Stimulated activated CD8-positive, alpha-beta memory T cell treated with anti-CD3 and anti-CD28 coated beads, Interleukin-15, amount 100 ng/mL, for 48 hours (primary cell): ENCODE measurements at places on chromosomes 2 and 18.

- DNase-seq, result no peak
These were observed 3.7 kb upstream of the SPEG start for GRCh38 chr2:219430633-219431615.

DNA sequence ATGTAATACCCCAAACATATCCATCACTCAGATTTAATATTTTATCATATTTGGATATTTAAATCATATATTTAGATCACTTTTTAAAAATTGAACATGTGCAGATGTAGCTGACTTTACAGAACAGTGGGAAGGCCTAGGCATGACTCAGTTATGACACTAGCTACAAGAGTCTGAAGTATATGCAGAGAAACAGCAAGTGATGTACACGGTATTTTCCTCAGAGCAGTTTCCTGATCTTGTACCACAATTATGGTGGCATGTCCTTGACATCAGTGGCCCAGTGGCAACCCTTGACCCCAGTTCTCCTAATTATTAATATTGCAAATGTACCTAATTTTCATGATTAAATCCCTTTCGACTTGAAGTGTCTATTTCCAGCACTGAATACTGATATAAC is 28.2 kb downstream of the CDKL4 start:
- no peak for DNase-seq

DNA sequence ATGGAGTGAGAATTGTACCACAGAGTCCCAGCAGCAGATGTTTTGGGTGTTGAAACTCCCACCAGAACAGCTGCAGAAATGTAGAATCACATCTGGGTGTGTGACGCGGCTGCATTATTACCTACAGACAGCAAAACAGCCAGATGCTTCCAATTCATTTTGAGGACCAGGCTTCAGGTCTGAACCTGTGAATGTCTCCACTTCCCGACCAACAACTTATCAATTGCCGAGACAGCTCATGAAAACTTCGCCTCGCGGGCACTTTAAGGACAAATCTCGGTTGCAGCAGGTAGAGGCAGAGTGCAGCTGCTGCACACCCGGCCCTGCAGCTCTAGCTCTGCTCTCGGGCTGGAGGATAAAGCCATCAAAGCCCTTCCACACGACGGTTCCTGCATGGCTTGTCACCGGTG is 202.0 kb downstream of the HRH4 start:
- no peak for DNase-seq

- no peak for DNase-seq
These were observed 337.9 kb upstream of the SALL3 start for GRCh38 chr18:78641689-78642231.

GRCh38 chr2:112749755-112750559 is 14.5 kb downstream of the CKAP2L start:
- DNase-seq, result peak; percentile 64

DNA sequence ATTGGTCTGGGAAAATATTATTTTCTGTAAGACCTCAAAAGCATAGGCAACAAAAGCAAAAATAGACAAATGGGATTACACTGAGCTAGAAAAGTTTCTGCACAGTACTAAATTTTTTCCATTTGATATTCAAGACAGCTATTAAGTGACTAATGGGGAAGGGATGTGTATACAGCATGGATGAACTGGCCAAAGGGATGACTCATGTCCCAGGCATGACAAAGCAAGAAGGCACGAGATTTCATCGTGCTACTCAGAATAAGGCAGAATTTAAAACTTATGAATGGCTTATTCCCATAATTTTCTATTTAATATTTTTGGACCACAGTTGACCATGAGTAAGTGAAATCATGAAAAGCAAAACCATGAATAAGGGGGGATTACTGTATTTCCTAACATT is 1250.1 kb upstream of the GYPC start:
- DNase-seq, result no peak

DNA sequence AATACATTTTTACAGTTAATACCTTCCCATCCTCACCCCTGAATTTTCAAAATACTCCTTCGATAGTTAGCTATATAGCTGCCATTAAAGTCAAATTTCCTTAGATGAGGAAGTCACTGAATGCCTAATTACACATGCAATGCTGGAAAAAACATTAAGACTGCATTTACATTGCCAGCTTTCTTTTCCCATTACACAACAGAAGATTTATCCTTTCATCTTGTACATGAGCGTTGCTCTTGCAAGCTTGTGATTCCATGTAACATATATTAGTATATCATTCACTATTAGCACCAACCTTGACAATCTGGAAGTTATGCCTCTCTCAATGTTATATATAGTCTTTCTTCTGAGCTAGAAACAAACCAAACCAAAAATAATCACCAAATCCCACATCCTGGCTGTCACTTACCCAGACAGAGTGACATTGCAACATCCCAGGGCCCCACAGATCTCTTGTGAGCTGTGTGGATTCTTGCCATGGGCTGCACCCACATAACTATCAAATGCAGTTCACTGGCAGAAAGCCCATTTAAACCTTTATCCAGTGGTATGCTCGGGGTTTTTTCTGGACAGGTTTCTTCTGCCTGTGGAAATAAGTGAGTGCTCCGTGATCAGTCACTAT is 79.2 kb upstream of the PAPOLG start:
- DNase-seq, result no peak

DNA sequence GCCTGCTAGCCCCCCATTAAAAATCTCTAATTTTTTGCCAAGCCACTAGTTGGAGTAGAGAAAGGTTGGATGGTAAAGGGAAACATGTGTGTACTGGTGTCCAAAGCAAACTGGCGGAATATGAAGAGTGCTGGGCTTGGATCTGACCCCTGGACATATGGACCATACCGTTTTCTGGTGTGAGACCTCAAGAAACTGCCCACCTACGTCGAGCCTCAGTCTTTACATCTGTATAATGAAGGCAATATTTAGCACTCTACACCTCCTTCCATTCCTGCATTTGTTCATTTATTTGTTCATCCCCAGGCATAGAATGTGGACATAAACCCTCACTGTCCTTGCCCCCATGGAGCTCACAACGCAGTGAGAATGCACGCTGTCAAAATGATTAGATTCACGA is 142.4 kb downstream of the RHBDD1 start:
- no peak for DNase-seq

GRCh38 chr18:44133483-44133882 is 547.2 kb upstream of the SETBP1 start:
- no peak for DNase-seq

GRCh38 chr2:12883906-12884305 is 167.2 kb downstream of the TRIB2 start:
- DNase-seq, result no peak

DNA sequence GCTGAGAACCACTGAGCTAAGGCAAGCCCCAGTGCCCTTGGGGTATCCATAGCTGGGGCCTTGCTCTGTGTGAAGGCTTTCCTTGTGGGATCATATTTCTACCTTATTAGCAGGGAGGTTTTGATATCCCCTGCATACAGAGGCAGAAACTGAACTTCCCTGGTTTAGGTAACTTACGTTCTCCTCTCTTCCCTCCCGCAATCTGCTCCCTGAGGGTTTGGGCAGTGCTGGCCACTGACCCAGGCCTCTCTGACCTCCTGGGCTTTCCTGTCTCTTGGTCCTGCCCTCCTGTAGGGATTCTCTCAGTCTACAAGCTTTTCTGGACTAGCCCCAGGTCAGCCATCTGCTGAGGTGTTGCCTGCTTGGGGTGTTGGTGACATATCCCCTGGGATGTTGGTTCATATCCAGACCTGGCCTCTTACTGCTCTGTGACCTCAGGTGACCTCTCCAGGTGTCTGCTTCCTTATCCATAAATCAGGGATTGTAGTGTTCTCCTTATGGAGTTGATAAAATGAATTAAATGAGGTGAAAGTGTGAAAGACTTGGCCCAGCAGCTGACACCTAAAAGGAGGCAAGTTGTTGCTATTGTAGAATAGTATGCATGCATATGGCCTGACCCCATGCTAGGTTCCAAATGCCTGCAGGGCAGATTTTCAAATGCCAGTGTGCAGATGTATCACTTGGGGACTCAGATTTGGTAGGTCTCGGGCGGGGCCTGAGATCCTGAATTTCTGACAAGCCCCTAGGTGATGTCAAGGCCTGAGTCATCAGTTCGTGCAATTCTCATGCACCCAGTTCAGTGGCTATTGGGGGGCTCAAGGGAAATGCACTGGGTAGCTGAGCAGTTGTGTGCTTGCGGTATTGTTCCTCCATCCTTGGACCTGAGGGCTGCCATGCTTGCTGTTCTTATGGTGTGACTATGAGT is 106.6 kb downstream of the FHOD3 start:
- no peak for DNase-seq

- no peak for DNase-seq
These were observed 55.2 kb upstream of the PAX3 start for GRCh38 chr2:222353993-222354392.

DNA sequence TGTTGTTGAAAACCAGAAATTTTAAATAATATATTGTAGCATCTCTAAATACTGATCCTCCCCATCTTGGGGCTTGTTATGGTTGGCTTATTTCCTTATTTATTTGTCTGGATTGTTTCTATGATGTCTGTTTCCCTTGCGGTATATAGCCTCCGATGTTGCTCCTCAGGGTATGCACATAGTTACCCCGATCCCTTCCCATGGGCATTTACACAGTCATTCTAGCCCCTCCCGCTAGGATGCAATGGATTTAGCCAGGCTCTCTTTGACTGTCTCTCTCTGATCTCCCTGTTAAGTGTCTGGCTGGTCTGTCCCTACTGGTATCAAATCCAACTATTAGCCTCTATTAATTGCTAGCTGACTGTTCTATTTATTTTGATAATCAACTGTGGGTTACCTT is 91.8 kb upstream of the CRACDL start:
- DNase-seq, result no peak

DNA sequence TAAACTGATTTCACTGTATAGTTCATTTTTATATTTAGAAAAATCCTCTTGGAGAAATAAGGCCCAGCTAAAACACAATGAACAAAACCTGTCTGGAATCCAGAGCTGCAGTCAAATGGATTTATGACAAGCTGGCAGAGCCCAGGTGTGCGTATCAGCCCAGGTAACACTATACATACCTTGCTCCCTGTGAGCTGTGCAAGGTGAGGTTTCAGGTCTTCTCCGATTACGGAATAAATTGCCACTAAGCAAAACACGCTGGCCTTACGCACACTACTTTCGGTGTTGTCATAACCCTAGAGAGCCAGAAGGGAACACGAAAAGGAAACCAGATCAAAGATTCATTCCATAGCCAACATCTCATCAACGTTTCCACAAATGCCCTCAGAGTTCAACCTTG is 61.9 kb upstream of the TFCP2L1 start:
- DNase-seq, result no peak

GRCh38 chr2:122543815-122544214 is 788.4 kb downstream of the TSN start:
- DNase-seq, result no peak

GRCh38 chr2:165698444-165698884 is 95.6 kb downstream of the GALNT3 start:
- DNase-seq, result no peak

GRCh38 chr2:76821731-76822130 is 700.4 kb downstream of the LRRTM4 start:
- no peak for DNase-seq

DNA sequence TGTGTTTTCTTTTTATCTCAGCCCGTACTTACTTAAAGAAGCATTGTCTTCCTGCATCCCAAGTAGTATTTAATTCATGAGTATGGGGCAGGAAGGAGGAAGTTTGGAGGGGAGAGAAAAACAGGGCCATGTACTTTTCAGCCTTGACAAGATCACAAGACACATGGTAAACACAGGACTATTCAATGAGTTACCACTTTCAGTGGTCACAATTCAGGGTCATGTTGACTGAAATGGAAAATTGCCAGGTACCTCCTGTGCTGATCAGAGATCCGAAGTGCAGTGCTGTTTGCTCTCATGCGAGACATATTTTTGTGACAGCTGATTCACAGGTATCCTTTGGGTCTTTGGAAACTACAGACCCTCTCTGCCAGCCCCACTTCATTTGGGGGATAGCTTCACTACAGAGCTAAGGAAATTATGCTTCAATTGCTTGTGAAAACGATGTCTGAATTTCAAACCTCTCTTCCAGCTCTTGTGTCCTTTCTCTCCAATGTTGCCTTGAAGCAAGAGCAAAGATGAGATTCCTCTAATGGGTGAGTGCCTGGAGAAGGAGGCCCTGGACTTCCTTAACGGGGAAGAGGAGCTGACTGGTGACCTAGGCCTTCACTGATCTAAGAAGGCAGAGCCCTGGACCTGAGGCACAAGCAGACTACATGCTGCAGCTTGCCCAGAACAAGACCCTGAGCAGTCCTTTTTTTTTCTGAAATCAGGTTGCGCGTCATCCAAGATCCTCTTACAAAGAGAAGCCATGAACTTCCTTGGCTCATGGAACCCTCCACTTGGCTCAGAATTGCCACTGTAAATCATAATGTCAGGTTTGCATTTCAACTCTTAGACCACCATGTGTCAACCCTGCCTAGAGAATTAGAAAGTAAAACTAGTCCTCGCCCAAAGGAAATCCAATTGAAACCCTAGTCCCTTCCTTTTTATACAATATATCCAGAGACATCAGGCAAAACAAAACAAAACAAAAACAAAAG is 44.1 kb downstream of the EVA1A start:
- no peak for DNase-seq

DNA sequence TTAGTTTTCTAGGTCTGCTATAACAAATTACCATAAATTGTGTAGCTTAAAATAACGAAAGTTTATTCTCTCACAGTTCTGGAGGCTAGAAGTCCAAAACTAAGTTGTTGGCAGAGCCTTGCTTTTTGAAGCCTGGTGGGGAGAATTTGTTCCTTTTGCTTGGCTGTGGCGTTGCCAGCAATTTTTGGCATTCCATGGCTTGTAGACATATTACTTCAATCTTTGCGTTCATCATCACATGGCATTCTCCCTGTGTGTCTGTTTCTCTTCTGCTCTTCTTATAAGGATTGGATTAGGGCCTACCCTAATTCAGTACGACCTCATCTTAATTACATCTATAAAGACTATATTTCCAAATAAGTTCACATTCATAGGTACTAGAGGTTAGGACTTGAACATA is 217.7 kb downstream of the MBD5 start:
- DNase-seq, result no peak

DNA sequence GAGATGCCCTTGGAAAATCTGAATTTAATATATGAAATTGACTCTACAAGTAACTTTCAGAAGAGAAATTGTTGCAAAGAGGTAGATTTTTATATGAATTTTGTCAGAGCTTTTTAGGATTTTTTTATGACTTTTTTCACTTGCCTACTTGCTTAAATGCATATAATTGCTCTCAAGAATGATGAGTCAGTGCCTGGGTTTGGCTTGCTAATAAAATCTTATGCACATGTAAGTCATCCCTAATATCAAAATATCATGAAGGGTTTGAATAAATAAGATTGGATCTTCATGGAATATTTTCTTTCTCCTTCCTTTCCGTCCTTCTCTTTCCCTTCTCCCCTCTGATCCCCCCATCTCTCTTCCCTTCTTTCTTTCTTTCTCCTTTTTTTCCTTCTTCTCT is 354.1 kb downstream of the TXNL1 start:
- DNase-seq, result no peak

- no peak for DNase-seq
These were observed 131.4 kb downstream of the SEPTIN10 start for GRCh38 chr2:109482361-109482861.

DNA sequence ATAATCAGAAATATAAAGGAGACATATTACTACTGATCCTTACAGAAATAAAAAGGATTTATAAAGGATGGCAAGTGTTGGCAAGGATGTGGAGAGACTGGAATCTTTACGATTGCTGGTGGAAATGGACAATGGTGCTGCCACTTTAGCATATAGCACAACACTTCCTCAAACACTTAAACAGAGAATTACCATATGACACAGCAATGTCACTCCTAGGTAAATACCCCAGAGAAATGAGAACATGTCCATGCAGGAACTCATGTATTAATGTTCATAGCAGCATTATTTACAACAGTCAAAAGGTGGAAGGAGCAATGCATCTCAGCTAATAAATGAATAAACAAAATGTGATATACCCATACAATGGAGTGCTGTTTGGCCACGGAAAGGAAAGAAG is 137.5 kb downstream of the NDUFA10 start:
- DNase-seq, result no peak
